CD4-positive, alpha-beta T cell treated with Interleukin-17A for 4 hours (primary cell): ENCODE measurements at places on chromosomes 3 and 15.

GRCh38 chr15:45834622-45835021 is 199.8 kb downstream of the SQOR start:
- no peak for DNase-seq

- no peak for DNase-seq
Observed at GRCh38 chr3:55189359-55189801, 261.5 kb upstream of the LRTM1 start.

GRCh38 chr3:31358473-31359070 is 174.2 kb upstream of the STT3B start:
- no peak for DNase-seq

- DNase-seq, result no peak
Observed at GRCh38 chr15:79329171-79329611, 18.3 kb downstream of the TMED3 start.

DNA sequence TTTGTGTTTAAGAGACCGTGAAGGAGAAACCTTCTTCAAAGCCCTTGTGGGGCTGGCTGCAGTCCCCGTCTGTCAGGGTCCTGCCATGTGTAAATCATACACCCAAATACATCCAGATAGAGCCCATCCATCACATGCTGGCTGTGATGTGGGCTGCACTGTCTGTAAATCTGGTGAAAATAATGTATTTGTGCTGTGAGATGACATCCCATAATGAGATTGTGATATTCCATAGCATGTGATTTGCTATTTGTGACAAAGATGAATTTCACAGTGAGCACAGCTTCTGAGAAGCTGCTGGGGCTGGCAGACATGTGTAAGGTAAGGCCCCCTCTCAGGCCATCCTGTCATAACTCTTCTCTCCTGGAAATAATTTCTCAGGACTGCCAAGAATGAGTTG is 114.3 kb upstream of the MB21D2 start:
- no peak for DNase-seq

- DNase-seq, result peak; percentile 92
Observed at GRCh38 chr3:28348629-28349468, at the start of the genes AZI2 and ZCWPW2. AZI2 (minus strand) TSS chr3:28348824; CDS start chr3:28340617, 8,207 bp downstream. ZCWPW2 (plus strand) TSS chr3:28348721; CDS start chr3:28413069, 64,348 bp downstream.

GRCh38 chr3:44318891-44319311 is 19.7 kb upstream of the TCAIM start:
- no peak for DNase-seq

GRCh38 chr15:67120009-67120838 is 54.8 kb downstream of the SMAD3 start:
- no peak for DNase-seq

DNA sequence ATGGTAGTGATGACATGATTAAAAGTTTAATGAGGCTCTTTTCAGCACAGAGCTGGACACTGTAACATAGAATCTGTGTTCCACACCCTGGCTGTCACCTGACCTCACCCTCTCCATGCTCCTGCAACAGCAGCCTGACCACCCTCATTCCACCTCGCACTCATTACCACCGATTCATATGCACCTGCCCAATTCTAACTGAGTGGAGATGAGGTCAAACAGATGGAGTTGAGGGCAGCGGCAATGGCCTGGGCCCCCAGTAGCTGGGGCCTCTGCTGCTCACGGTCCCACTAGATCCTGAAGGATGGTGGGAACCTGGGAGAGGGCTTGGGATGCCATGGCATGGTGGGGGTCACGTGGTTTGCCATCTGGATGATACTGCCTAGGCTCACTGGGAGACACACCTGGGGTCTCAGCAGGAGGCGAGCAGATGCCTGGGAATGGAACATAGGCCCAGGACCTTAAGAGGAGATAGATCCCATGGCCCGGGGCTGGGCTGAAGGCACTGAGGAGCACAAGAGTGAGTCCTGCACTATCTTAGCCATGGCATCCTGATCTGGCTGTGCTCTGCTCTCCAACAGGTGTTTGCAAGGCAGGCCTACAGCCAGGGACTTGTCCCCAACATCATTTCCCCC is 1.3 kb downstream of the SCN5A start:
- no peak for DNase-seq

DNA sequence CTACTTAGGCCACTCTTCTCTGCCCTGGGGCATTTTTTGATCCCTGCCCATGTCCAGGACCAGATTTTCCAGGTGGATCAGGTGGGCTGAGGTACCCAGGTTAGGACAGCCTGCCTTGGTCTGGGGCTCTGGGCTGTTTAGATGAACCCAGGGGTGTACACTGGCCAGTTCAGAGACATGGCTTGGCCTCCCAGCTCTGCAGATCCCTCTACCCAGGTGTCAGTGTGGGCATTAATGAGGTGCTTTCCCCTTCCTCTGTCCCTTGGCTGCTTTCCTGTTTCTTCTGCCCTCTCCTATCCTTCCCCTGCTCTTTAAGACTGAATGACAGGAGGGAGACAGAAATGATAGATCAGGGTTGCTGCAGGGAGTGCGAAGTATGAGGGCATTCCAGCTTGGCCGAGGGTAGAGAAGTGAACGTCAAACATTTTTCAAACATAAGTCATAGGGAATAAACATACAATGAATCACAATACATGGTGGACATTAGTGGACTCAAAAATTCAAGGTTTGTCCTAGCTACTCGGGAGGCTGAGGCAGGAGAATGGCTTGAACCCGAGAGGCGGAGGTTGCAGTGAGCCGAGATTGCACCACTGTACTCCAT is 30.5 kb downstream of the RTP1 start:
- no peak for DNase-seq

GRCh38 chr3:2420919-2421318 is 322.3 kb downstream of the CNTN4 start:
- DNase-seq, result no peak

GRCh38 chr15:27767918-27768640 is 331.0 kb downstream of the OCA2 start:
- no peak for DNase-seq

- no peak for DNase-seq
Observed at GRCh38 chr3:59609657-59610348, 560.0 kb upstream of the CFAP20DC start.

DNA sequence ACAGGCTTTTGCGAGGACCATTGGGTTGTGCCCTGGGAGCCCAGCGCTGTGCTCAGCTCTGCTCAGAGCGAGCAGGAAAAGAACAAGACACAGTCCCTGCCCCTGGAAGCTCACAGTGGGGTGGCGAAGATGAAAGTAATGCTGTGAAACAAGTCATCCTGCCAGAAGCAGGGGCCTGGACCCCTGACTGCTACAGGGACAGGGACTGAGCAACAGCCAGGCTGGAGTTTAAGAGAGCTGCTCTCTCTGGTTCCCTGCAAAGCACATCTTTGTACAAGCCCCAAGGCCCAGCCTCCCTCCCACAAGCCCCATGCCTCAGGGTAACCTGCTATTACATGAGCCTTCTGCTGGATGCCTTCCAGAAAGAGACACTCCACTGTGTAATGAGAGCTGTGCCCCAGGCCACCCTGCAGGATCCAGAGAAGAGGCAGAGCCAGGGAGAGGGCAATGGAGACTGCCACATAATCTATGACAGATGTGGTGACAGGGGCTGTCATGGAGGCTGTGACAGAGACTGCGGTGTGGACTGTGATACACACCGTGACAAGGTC is 7.1 kb upstream of the HCN4 start:
- DNase-seq, result no peak

- DNase-seq, result no peak
Observed at GRCh38 chr15:48058371-48058770, 62.4 kb upstream of the SLC24A5 start.

GRCh38 chr15:66085128-66085527 is 168.4 kb downstream of the MEGF11 start:
- no peak for DNase-seq

GRCh38 chr3:195544634-195545033 is 1.5 kb upstream of the PPP1R2 start:
- no peak for DNase-seq

DNA sequence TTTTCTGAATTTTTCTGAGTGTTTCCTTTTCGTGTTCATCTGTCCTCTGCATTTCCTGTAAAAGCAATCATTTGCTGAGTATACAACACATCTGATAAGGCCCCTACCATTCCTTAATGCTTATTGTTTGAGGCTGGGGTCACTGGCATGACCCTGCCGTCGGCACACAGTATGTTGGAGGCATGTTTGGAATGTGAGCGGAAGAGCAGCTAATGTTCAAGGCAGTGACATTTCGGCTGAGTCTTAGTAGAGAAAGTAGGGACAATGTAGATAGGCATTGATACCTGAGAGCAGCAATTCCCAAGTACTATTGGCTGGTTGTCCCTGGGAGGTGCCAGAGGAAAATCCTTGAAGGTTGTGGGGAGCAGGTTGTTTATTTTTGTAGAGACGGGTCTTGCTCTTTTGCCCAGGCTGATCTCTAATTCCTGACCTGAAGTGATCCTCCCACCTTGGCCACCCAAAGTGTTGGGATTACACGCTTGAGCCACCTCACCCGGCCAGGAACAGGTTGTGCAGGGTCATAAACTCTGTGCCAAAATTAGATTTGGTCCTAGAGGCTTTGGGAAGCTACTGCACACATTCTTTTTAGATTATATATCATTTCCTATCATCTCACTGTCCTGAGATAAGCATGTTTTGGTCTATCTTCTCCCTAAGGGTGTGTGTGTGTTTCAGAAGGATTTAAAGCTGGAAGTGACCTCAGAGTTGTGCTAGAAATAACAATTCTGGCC is 13.5 kb downstream of the PTPN23 start:
- no peak for DNase-seq

DNA sequence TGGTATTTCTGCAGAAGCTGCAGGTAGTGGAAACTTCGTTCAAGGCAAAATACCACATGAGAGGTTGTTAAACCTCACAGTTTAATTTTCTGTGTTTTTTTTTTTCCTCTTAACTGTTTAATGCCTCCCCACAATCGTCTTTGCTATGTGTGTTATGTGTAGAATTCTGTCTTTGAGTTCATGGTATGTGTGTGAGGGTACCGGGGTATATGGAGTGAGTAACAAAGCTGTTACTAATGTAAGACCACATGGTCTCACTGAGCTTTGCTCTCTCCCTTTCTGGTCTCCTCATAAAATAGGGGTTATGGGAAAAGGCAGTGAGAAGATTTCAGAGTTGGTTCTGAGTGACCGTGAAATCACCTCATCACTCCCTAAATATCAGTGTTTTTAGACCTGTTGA is 143.6 kb downstream of the USP13 start:
- DNase-seq, result no peak

GRCh38 chr3:136644212-136644611 is 108.0 kb downstream of the STAG1 start:
- no peak for DNase-seq

DNA sequence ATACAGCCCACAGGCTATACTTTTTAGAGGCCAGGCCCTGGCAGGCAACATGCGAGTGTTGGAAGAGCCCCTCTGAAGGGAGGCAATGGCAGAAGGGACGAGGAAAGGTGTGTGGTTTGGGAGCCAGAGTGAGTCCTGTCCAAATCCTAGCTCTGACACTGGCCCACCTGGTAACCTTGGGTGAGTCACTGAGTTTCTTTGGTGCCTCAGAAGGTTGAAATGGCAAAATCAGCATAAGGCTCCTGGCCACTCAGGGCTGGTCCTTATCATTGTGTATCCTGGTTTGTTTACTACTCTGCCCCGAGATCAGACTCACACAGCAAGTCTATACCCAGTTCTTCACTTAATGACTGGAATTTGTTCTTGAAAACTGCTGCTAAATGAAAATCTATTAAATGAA is 71.4 kb upstream of the TLE3 start:
- DNase-seq, result no peak

- no peak for DNase-seq
Observed at GRCh38 chr15:65630760-65631159, 9.0 kb downstream of the SLC24A1 start.

DNA sequence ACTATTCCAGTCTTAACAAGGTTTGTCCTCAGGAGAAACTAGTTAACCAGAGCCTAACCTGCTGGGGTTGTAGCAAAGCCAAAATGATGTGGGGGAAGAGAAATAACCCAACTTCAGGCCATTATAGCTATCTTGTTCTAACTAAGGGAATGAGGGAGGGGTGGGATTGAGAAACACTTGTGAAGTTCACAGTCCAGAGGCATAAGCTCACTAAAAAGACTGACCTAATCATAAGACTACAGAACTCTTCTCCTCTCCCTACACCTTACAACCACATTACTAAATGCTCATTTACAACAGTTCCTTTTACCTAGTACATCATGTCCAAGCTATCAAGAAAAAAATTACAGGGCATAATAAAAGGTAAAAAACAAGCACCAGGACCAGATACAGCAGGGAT is 52.8 kb downstream of the UBE3A start:
- DNase-seq, result no peak

DNA sequence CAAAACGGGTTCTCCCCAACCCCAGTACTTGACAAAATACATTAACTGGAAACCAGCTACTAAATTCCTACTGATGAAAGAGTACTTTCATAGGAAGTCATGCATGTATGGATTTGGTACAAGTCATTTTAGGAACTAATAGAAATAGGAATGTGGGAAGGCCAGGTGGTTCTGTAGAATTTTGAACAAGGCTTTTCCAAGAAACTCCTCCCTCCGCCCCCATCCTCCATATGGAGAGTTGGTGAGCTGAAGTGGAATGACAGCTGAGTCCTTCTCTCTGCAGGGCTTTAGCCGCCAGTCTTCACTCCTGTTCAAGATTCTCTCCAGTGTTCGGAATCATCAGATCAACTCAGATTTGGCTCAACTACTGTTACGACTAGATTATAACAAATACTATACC is 33.2 kb downstream of the TUBGCP4 start:
- no peak for DNase-seq

GRCh38 chr3:11152301-11152700 is 2.0 kb upstream of the HRH1 start:
- no peak for DNase-seq

DNA sequence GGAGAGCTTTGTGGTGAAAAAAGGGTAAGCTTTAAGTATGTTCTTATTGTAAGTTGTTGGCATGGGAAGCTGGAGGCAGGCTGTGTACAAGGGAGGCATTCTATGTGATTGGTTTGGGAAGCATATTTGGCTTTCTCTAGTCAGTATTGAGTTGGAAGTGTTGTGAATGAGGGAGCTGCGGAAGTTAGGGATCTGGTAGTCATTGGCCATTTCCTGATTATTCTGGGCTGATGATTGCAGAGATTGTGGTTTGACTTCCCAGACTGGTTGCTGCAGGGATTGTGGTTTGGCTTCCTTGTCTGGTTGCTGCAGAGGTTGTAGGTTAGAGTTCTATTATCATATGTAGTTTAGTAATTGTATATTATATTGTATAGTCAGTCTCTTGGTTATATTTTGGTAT is 21.0 kb downstream of the STXBP5L start:
- no peak for DNase-seq

- DNase-seq, result no peak
Observed at GRCh38 chr3:104578558-104578957, 788.2 kb upstream of the ALCAM start.

DNA sequence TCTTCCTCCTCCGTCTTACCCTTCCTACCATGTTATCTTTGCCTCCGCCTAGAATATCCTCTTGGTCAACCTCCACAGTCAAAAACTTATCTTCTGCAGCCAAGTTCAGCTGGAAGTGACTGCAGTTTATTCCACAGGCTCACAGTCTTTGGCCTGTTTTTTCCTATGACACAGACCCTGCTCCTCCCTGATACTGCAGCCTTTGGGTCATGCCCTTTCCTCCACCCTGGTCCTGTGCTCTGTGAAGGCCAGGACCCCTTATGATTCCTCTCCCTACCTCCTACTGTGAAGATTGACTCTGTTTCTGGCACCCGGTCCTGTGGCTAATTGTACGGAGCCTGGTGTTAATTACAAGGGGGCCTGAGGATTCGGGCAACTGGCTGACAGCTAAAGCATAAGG is 49.3 kb upstream of the SCN5A start:
- DNase-seq, result no peak
